Fibroblast of gingiva (primary cell): ENCODE measurements at places on chromosomes 11 and 22.

DNA sequence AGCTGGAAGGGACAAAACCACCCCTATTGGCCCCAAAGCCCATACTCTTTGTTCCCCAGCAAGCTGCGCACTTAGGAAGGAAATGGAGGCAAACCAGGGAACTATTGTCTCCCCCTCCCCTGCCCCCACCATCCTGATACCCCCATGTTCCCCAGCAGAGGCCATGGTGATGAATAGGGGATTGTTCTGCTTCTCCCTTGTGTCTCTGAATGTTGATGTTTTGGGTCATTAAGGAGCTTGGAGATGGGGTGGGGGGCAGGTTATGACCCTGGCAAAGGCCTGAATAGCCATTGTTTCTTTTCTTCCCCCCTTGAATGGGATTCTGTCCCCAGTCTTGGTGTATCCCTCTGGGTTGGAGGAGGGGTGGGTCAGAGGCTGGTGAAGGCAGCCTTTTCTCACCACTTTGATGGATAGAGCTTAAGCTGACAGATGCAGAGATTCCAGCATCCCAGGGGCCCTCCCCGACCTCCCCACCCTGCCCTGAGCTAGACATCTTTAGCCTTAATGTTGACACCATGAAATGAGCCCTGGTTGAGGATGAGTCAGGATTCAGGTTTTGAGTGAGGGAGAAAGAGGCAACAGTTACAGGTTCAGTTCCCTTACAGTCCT is 8.3 kb downstream of the DTX4 start:
- DNase-seq = no peak

DNA sequence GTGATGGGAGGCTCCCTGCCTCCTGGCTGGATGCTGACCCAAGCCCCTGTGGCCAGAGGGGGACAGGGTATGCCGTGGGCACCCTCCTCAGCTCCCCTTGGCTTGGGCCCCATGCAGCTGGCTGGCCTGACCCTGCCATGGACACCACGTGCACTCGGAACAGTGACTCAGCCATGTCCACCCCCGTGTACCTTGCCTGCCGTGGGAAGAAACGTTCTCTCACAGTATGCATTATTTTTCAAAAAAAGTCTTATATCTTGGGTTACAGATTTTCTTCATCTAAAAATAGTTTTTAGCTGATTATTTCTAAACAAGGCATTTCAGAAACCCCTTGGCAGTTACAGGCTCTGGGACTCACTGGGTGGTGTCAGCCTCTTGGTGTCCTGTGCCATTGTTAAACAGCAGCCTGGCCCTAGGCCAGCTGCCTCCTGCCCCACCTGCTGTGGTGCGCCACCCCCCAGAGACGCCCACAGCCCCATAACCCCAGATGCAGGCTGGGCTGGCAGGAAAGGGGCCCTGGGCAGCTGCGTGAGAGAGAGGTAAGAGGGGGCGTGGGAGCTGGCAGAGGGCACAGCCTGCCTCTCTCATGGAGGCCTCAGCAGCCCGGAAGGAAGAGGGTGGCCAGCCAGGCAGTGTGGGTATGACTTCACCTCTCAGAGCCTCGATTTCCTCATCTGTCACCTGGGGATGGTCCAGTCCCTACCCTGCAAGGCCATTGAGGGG is 99.8 kb downstream of the MORC2 start:
- no peak for DNase-seq

- DNase-seq = no peak
These were observed 28.1 kb downstream of the DRD4 start for GRCh38 chr11:665062-665703.

- no peak for DNase-seq
These were observed 123.9 kb upstream of the NARS2 start for GRCh38 chr11:78698612-78699011.

DNA sequence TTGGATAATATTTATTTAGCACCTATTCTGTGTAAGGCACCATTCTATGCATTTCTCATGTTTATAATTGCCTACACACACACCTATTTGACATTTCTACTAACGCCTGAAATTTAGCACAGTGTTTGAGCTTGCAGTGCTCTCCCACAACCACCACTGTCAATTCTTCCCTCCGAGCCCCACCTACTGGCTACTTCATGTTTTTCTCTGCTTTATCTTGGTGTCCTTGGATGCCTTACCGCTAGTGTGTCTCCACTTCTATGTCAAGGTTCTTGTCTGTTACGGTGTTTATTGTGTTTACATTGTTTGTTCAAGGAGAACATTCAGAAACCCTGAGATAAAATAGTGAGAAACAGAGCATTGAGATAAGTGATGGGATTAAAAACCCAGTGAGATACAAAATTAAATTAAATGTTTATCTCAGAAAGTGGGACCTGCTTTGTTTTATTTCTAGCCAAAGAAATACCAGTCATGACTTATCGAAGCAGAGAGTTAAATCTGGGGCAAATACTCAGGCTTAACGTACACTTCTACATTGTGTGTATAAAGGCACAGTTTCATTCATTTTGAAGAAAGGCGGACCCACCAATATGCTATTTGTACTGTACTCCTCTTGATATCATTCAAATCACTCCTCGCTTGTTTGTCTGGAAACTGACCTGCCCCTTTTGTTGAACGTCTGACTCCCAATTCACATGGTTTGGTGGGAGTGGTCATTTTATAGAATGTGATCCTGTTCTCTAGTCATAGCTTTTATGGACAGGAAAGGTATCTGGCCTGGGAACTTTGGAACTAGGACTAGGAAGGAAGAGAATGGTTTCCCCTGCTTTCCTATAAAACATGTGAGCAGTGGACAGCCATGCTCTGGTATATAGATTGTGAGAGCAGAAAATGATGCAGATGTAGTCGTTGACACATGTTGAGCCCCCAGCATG is 39.2 kb upstream of the SLC36A4 start:
- DNase-seq = peak; percentile 26

- DNase-seq = no peak
These were observed 27.2 kb upstream of the GAB4 start for GRCh38 chr22:17035246-17035645.

- no peak for DNase-seq
These were observed 152.3 kb upstream of the CCDC90B start for GRCh38 chr11:83438438-83438837.

- peak; percentile 18 for DNase-seq
These were observed 673 bp upstream of the MYO7A start for GRCh38 chr11:77127235-77127911.

DNA sequence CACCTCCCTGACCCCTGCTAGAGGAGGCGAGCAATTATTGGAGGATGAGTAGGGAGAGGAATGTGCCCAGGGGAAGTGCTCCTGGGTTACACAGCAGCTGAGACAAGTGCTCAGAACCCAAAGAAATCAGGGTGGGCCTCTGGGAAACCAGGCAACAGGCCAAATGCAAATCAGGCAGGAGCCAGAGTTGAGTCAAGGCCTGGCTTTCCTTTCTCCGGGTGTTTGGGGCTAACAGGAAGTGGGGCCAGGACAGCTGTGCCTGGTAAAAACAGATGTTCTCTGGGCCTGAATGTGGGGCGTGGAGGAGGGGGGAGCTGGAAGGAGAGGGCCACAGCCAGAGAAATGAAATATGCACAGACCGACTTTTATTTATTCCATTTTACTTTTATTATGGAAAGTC is 22.0 kb downstream of the MFNG start:
- no peak for DNase-seq

DNA sequence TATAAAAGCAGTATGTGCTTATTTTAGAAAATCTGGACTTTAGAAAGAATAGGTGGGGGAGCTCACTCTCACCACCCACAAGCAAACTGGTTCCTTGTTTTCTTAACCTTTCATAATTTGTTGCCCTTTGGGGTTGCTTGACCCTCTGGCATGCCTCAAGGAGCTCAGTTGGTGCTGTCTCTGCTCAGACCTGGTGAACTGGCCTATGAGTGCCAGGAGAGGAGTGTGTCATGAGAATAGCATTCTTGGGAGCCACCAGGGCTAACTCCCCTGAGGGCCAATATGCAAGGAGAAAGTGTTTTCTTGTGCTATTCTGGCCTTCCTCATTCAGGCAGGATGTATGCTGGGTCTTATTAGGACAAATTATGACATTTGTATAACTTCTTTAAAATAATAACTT is 21.0 kb upstream of the AMOTL1 start:
- DNase-seq = peak; percentile 35

DNA sequence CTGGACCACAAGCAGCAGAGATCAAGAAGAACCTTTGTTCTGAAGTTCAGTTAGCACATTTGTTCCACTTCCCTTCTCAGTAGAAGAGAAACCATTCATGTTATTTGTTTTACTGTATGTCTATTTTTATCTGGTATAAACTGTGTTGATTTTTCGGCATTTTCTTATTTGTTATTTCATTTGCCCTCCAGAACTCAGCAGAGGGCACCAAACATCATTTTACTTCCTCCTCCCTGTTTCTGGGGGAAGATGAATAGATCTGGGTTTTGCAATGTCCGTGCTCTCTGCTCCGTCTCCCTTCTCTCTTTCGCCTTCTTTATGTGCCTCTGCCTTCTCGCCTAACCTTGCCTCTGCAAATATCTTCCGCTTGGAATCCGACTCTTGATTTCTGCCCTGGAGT is 366.9 kb downstream of the NTM start:
- peak; percentile 56 for DNase-seq

DNA sequence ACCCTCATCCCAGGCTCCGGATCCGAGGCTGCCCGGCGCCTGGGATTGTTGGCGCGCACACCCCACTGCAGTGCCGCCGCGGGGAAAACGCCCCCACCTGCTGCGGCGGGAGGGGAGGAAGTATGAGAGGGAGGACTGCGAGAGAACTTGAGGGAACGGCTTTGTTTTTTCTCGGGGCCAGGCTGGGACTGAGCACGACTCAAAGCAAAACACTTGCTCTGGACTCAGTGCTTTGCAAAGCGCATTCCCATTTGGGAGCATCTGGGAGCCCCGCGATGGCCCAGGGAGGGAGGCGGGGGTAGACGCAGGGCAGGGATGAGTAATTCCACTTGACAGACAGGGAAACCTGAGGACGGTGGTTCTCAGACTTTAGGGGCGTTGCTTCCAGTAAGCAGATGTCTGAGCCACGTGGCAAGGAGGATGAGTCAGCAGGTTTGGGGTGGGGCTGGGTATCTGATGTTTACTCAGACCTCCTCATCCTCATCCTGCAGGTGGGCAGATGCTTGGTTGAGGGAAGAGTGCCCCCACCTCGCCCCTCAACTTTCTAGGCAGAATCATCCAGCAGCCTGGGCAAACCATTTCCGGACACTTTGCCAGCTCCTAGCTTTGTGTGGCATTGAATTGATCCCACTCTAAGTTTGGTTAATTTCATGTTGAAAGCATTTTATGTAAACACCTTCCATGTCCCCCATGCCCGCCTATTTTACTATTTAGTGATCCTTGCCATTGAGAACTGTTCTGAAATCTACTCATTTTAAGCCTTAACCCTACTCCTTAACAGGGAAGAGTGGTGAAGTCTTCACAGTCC is 1.5 kb downstream of the MIAT start:
- DNase-seq = peak; percentile 78

DNA sequence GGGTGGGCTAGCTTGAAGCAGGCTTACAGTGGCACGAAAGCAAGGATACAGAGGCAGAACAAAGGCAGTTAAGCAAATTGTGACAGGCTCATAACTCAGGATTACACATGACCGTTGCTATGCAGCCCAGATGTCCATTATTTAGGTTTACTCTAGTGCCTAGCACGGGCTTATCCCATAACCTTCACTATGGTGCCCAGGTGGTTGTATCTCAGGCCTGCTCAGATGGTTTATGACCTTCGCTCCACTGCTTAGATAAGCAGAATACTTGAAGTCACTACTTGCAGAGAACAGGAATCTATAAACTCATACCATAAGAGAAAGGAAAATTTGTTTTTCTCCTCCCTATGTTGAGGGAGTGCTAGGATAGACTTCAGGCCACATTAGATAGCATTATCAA is 9.0 kb downstream of the OR6M1 start:
- DNase-seq = no peak

- DNase-seq = no peak
These were observed 17.5 kb upstream of the CDKN1C start for GRCh38 chr11:2902784-2903671.

DNA sequence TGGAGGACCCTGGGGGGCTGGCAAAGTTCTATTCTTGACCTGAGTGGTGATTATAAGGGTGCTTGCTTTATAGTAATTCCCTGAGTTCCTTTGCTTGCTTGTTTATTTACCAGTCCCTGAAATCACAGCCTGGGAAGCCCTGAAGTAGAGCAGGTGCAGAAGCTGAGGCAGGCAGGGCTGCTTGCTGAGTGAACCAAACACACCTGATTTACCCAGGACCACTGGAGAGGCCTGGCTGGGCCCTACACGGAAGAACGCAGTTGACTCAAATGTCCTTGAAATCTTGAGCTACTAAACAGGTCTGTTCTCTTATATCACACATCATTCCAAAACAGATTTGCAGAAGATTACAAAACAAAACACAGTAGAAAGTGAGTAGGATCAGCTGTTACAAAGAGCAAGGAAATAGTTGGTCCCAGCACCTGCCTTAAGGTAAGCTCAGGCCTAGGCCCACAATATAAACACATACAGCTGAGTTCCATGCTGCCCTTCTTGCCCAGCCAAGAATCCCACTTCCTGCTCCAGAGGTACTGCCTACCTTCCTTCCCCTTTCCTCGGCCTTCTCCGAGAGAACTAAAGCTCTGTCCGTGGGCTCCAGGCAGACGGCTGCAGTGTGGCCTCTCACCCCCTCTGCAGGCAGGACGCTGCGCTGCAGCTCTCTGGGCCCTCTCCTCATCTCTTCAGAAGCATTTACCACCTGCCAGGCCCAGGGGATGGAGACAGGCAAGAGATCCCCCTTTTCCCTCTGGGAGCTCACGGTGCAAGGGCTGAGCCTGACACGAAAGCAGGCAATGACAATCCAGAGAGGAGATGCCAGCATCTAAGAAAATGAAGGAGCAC is 46.1 kb upstream of the SCUBE2 start:
- peak; percentile 44 for DNase-seq

DNA sequence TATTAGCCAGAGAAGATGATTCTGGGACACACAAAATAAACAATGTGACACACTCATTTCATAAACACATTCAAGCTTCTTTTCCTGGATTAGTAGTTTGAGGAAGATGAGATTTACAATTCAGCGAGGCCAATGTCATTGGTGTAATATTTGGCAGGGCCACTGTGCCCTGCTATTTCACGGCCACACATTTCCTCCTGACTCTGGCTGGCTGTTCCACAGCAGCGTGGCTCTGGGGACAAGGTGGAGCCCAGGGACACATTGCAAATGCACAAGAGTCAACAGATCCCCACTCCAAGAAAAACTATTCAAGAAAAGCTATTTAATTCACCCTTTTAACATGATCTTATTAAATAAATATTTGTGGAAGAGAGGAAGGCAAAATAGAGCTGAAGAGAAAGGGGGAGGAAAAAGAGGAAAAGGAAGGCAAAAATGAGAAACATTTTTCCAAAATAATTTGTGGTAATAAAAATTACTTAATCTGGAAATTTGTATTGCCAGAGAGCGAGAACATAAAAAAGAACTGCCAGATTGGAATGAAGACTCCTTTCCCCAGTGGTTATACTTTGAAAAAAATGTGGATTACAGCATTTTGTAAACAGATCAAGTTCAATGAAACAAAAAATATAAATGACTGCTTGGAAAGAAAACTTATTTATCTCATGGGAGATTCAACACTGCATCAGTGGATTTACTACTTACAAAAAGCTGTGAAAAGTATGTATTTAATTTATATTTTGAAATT is 27.1 kb downstream of the NXPE2 start:
- DNase-seq = no peak

GRCh38 chr22:39535357-39535725 is 2.8 kb upstream of the RPS19BP1 start:
- no peak for DNase-seq
